ENCODE measurements at places on chromosomes 3 and 15. TPM values are rescaled to one million over a fixed set of nuclear protein-coding genes. Genes with fewer than 3 reads are reported as not detected.

PLA2G4D gene
- not detected for total RNA-seq

CNTN4 gene
- not detected for total RNA-seq

DLL4 gene
- total RNA-seq: not detected

GOLGA8K gene
- 1.9 TPM for total RNA-seq

KLF15 gene
- 1.2 TPM for total RNA-seq

INKA1 gene
- 4.4 TPM for total RNA-seq

CCDC191 gene
- 6.9 TPM for total RNA-seq

CASR gene
- total RNA-seq: not detected

PRR20G gene
- not detected for total RNA-seq

EFHB gene
- total RNA-seq: 0.78 TPM

GPR27 gene
- total RNA-seq: 0.16 TPM

PLIN1 gene
- 2.2 TPM for total RNA-seq

EPHB1 gene
- not detected for total RNA-seq

CAPN3 gene
- total RNA-seq: 24.2 TPM

EHHADH gene
- 5.4 TPM for total RNA-seq

PLSCR5 gene
- total RNA-seq: not detected

CRABP1 gene
- not detected for total RNA-seq

SERINC4 gene
- total RNA-seq: 0.23 TPM

HES1 gene
- not detected for total RNA-seq

KBTBD8 gene
- total RNA-seq: 5.2 TPM

ALAS1 gene
- 16.2 TPM for total RNA-seq

GOLGA6L26 gene
- not detected for total RNA-seq

FAM81A gene
- 0.14 TPM for total RNA-seq

SAMD7 gene
- total RNA-seq: not detected

LIPC gene
- total RNA-seq: 4.4 TPM

ZBBX gene
- total RNA-seq: not detected

IL20RB gene
- 3.6 TPM for total RNA-seq
